ENCODE measurements at places on chromosomes 4 and X.

- no peak within 1 kb of the TSS for H3K27ac ChIP-seq
- no peaks in the 10 kb centered on the region for H3K27me3 ChIP-seq
- no peak within 1 kb of the TSS for H3K4me3 ChIP-seq
Measured at GRCh38 chrX:35798042-35798441, at the start of gene MAGEB16. MAGEB16 (plus strand) TSS chrX:35798342; CDS start chrX:35802197, 3,855 bp downstream.

DNA sequence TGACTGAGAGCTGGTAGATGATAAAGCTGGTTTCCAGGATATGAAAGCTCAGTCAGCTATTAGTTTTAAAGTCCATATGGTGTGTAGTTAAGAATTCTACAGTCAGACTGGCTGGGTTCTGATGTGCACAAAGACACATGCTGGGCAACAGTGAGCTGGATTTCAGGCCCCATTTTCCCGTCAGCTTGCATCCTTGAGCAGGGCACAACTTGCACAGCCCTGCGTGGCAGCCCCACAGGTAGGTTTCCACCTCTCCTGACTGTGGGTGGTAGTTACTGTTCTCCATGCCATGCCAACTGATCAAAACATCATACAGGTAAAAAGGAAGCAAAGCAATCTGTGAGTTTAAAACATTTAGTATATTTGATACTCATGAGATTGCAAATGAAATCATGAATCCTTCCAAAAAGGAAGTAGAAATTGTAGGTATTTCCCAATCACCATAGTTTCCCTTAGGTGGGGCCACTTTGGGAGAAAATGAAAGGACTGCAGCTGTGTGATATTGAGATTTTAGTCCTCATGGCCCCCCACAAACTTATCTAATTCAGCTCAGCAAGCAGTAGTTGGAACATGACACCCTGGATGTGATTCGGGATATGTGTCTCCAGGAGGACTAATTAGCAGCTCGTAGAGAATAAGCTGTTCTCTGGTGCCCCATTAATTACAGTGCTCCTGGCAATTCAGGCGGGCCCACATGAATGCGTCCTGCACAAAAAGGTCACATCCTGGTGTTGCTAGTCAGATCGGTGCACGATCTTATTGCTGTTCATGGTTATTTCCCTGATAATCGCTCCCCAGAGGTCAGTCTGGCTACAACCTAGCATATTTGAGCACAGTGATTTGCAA is 42.4 kb upstream of the NOCT start:
- no peak for DNase-seq
- no peaks in the 10 kb centered on the region for H3K4me1 ChIP-seq
- H3K36me3 ChIP-seq, result no peaks in the 10 kb centered on the region
- no peaks in the 10 kb centered on the region for H3K27me3 ChIP-seq

GRCh38 chrX:136210243-136210642 is 41.0 kb downstream of the MAP7D3 start:
- no peak overlapping the region for H3K27ac ChIP-seq
- no peak overlapping the region for H3K4me3 ChIP-seq
- DNase-seq, result no peak
- H3K27me3 ChIP-seq, result no peaks in the 10 kb centered on the region

DNA sequence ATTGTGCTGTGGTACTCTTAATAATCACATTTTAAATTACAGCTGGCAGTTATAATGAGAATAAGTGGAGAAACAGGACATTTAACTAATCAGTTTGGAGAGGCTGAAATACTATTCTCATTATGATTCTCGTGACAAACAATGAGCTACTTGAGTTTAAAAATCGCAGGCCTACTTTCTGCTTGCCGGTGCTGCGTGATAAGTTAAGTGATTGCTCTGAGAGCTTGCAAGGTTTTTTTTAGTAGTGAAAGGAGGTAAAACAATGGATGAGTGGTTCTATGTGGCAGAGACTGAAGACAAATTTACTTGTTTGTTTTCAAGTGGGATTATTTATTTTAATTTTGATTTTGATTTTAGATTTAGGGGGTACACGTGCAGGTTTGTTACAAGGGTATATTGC is 114.0 kb downstream of the RAPGEF2 start:
- no peak overlapping the region for H3K4me3 ChIP-seq
- no peak for DNase-seq
- no peaks in the 10 kb centered on the region for H3K36me3 ChIP-seq
- H3K4me1 ChIP-seq, result no peaks in the 10 kb centered on the region

GRCh38 chr4:55014876-55015275 is 110.5 kb downstream of the KDR start:
- H3K36me3 ChIP-seq, result no peaks in the 10 kb centered on the region
- DNase-seq, result no peak
- no peaks in the 10 kb centered on the region for H3K27me3 ChIP-seq
- H3K4me1 ChIP-seq, result no peaks in the 10 kb centered on the region
- no peak overlapping the region for H3K4me3 ChIP-seq
- H3K27ac ChIP-seq, result no peak overlapping the region

- no peaks in the 10 kb centered on the region for H3K4me1 ChIP-seq
- H3K27me3 ChIP-seq, result no peaks in the 10 kb centered on the region
- no peak overlapping the region for H3K4me3 ChIP-seq
- DNase-seq, result no peak
- H3K27ac ChIP-seq, result no peak overlapping the region
- H3K36me3 ChIP-seq, result no peaks in the 10 kb centered on the region
Measured at GRCh38 chr4:142434519-142435224, 411.4 kb downstream of the INPP4B start.

GRCh38 chrX:134898440-134898839 is 92.4 kb upstream of the SMIM10 start:
- DNase-seq, result no peak
- peaks cover 6% of the 10 kb centered on the region for H3K36me3 ChIP-seq
- no peak overlapping the region for H3K4me3 ChIP-seq
- H3K4me1 ChIP-seq, result no peaks in the 10 kb centered on the region
- H3K27ac ChIP-seq, result no peak overlapping the region

- H3K4me3 ChIP-seq, result no peak overlapping the region
- no peaks in the 10 kb centered on the region for H3K36me3 ChIP-seq
- no peaks in the 10 kb centered on the region for H3K27me3 ChIP-seq
Measured at GRCh38 chr4:82230306-82230705, 143.5 kb downstream of the HNRNPD start.

DNA sequence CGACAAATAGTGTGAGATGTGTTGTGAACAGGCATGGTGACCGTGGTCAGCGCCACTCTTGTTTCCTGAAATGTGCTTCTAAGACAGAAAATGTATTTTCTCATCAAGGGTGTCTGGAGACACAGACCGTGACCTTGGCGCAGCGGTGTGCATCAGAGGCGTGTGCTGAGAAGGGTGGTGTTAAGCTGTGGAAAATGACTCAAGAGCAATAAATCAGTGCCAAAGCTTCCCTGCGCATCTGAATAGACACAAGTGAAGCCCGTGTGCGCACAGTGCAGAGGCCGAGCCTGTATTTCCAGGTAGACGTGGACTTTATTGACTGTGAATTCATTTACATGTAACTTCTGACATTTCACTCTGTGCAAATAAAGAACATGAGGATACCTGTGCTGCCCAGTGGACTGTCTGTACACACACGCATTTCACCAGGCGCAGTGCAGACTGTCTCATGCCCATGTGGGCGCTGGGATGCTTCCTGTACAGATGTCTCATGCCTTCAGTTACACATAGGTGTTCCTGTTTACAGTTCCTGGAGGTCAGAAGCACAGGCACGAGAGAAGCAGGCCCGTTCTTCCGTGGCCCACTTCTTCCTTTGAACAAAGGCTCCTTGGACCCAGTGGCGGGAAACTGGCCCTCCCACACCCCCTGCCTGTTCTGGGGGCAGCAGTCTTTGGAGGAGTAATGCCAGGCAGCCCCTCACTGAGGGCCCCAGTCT is 31.9 kb downstream of the NSG1 start:
- H3K4me1 ChIP-seq, result no peaks in the 10 kb centered on the region
- peaks cover 15% of the 10 kb centered on the region for H3K36me3 ChIP-seq
- no peak overlapping the region for H3K4me3 ChIP-seq

DNA sequence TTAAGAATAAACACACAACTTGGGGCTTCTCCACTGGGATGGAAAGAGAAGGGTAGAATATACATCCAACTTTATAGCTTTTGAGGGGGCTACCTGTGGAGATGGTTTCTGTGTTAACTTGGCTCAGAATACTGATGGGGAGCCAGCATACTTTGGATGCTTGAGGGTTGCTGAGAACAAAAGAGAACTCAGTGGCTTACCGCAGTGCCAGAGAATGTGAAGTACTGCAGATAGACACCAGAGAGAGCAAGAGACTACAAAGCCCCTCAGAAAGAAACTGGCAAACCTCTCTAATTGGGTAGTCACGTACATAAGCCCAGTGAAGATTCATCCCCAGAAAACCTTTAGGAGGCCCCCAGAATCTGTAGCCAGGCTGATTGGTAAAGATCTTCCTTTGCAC is 214.4 kb downstream of the DCHS2 start:
- peak; percentile 18 for DNase-seq
- H3K27me3 ChIP-seq, result no peaks in the 10 kb centered on the region
- no peak overlapping the region for H3K27ac ChIP-seq
- no peak overlapping the region for H3K4me3 ChIP-seq
- H3K4me1 ChIP-seq, result no peaks in the 10 kb centered on the region
- no peaks in the 10 kb centered on the region for H3K36me3 ChIP-seq

DNA sequence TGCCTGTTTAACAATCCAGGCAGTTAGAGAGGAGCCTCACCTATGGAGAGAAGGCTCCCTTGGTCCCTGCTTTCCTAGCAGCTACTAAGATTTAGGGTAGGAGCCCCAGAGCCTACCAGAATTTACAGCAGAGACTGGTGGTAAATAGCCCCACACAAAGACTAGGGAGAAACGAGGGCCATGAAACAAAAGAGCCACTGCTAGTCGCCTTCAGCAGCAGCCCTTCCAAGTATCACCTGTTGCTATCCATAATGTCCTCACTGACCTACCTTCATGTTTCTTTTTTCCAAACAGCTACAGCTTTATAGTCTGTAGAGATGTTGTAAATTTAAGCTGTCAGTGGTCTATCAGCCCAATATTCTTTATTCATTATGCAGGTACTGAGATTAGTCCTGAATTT is 25.3 kb downstream of the ARHGEF6 start:
- no peak overlapping the region for H3K4me3 ChIP-seq
- H3K4me1 ChIP-seq, result no peaks in the 10 kb centered on the region
- H3K36me3 ChIP-seq, result no peaks in the 10 kb centered on the region
- H3K27me3 ChIP-seq, result no peaks in the 10 kb centered on the region
- no peak overlapping the region for H3K27ac ChIP-seq
- DNase-seq, result no peak

GRCh38 chrX:72308566-72309296 is 3.0 kb upstream of the CITED1 start:
- H3K27me3 ChIP-seq, result peaks cover 35% of the 10 kb centered on the region
- no peaks in the 10 kb centered on the region for H3K36me3 ChIP-seq
- DNase-seq, result peak; percentile 57
- H3K4me1 ChIP-seq, result peaks cover 16% of the 10 kb centered on the region
- H3K4me3 ChIP-seq, result peak overlapping the region; percentile 35
- no peak overlapping the region for H3K27ac ChIP-seq

GRCh38 chr4:128393101-128393704 is 105.6 kb upstream of the PGRMC2 start:
- no peak overlapping the region for H3K4me3 ChIP-seq
- peak; percentile 79 for DNase-seq
- no peaks in the 10 kb centered on the region for H3K27me3 ChIP-seq

GRCh38 chrX:103413705-103414387 is 37.5 kb downstream of the BEX3 start:
- no peaks in the 10 kb centered on the region for H3K4me1 ChIP-seq
- no peak for DNase-seq
- no peaks in the 10 kb centered on the region for H3K27me3 ChIP-seq
- H3K27ac ChIP-seq, result no peak overlapping the region
- H3K4me3 ChIP-seq, result no peak overlapping the region
